Activated naive CD4-positive, alpha-beta T cell treated with anti-CD3 and anti-CD28 coated beads, Interleukin-2, amount 50 U/mL, for 16 hours (primary cell): ENCODE measurements at places on chromosomes 16 and 17.

- peak; percentile 73 for DNase-seq
These were observed 22.7 kb upstream of the GPRC5B start for GRCh38 chr16:19907161-19907992.

GRCh38 chr17:82627405-82627804, 20.8 kb downstream of the WDR45B start:
- DNase-seq = no peak

GRCh38 chr16:50437769-50438437, 69.1 kb upstream of the BRD7 start:
- no peak for DNase-seq

DNA sequence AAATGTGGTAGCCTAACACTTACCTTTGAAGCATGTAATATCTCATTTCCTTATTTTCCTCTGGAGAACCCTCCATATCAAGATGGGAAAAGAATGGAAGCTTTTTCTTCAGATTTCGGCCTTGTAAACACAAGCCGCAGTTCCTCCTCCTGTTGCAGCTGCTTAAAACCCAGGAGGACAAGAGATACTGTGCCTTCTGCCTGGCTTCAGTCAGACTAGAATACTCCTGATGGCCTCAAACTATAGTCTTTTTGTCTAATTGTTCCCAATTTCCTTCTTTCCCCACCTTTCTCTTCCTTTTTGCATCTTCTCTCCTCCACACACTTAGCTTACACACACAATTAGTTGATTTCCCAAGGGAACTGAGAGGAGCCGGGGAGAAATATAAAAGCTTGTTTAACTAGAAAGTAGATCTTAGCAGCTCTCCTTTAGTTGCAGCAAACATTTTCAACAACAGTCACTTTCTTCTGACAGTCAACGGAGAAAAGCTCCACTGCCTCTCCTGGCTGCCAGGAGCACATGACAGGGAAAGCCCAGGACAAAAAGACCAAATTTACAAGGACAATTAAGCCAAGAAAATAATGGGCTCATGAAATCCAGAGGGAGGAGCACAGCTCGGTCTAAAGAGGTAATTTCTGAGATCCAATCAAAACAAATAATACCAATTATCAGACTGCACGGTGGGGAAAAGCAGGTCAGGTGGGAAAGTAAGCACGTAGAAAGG, 76.4 kb upstream of the C17orf78 start:
- DNase-seq = no peak

- no peak for DNase-seq
These were observed 78.0 kb downstream of the MAP2K6 start for GRCh38 chr17:69492410-69493071.

DNA sequence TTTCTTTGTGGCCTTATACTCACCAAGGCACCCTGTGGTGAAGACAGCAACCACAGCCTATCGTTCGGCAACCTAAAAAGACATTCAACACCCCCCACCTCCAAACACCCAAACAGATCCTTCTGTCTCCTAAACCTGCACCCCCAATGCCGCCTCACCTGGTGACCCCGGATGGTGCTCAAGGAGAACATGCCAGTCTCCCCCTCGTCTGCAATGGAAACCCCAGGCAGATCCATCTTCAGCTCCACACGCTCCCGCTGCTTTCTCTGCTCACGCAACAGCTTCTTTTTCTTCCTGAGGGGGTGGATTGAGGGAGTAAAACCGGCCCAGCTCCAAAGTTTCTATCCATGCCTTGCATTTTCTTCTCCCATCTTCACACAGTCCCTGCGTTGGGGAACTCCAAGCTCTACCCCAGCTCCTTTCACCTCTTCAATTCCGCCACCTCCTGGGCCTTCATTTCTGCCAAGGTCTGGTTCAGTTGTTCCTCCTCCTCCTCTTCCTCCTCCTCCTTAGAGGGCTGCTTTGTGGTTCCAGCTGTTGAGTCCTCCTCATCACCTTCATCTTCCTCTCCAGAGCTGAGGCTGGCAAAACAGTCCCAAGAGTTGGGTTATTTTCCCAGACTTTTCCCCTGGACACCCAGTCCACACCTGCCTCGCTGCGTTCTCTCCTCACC, 3.4 kb upstream of the PSMC5 start:
- DNase-seq = no peak

DNA sequence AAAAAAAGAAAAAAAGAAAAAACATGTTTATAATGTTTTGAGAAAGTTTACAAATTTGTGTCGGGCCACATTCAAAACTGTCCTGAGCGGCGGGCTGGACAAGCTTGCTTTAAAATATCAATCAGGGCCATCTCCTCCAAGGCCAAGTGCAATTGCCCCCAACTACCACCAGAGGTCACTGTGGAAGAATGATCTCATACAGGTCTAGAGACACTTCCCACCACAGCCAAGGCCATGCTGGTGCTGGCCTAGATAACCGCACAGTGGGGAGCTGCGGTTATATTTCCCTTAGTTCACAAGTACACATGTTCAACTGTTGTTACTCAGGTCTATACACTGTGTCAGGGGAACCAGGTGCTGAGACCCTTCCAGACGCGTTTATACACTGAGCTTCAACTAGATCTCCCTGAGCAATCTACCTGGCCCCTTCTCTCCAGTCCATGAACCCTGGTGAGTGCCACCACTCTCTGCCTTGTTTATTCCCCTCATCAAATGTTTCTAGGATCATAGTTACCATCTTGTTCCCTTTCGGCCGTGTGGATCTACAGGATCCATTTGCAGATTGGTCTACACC, 83.8 kb upstream of the CCL2 start:
- peak; percentile 37 for DNase-seq

DNA sequence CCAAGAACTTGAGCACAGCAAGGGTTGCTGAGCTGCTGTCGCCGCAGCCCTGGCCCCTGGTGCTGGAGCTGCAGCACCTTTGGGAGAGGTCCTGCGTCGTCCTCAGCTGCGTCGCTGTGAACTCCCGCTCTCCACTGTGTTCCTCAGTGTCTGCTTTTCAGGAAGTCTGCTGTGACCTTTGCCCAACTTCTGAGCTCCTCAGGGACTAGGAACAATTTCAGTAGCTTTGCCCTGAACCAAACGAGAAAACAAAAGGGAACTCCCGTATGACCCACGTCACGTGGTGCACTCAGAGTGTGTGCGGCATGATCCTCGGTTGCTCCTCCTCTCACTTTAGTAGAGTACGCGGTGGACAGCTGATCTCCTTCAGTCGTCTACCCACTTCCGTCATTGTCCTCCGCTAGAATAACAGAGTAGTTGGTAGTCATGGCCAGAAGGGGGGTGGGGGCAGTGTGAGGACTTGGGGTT, 44.2 kb downstream of the WDR45B start:
- DNase-seq = no peak

DNA sequence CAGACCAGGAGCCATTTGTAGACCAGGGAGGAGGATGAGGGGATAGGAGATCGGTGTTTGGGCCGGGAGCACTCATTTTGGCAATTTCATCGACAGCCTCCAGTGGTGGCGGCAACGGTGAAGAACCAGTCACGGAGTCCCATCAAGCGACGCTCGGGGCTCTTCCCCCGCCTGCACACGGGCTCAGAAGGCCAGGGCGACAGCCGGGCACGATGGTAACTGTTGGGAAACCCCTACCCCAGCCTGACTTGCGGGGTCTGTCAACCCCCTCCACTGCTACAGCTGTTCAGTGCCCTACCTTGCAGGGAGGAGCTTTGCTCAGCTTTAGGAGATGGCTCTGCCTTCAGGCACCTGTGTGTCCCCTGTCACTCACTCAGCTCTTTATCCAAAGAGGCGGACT, 43.0 kb downstream of the OR1D5 start:
- no peak for DNase-seq

DNA sequence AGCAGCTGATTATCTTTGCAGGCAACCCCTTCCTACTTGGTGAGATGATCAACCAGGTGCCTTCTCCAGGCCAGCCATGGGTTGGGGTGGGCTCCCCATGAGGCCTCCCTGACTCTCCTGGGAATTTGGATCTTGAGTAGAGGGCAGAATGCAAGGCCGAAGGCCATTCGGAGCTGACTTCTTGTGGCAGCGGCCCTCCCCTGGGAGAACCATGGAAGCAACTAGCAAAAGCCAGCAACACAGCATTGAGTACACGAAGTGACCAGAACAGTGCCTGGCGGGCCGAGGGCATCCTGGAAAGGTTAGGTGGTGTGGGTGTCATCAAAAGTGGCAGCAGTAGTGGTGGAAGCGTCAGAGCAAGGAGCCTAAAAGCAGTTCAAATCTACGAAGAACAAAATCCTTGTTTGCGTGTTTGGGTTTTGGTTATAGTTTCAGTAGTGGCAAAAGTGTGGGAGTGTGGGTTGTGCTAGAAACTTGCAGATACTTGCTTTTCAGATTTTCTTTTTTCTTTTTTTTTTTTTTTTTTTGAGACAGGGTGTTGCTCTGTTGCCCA, 2.0 kb upstream of the ALDH3A1 start:
- DNase-seq = no peak

GRCh38 chr17:9517396-9517795, 58.2 kb downstream of the STX8 start:
- DNase-seq = no peak

- DNase-seq = peak; percentile 68
These were observed 15.6 kb upstream of the AURKB start for GRCh38 chr17:8225813-8226535.

DNA sequence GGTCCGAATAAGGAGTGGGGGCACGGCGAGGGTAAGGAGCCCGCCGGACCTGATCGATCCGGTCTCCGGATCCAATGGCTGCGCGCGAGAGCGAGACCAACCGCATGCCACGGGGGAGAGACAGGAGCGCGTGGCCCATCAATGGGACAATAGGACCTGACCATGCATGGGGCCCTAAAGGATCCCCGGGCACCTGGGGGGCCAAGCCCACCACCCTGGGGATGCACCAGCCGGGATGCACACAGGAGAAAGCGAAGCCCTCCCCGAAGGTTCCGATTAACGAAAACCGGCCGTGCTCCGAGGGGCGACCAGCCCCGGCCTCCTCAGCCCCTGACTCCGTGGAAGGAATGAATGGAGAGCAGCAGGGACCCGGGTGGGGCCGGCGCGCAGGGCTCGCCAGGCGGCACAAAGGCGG, 525 bp downstream of the JPT1 start:
- DNase-seq = no peak

- DNase-seq = peak; percentile 74
These were observed 1.4 kb upstream of the ALDOA start for GRCh38 chr16:30063893-30064728.

GRCh38 chr17:17575360-17576251, 15.9 kb downstream of the PEMT start:
- no peak for DNase-seq

- no peak for DNase-seq
These were observed 28.5 kb downstream of the KIFC3 start for GRCh38 chr16:57773655-57774295.

DNA sequence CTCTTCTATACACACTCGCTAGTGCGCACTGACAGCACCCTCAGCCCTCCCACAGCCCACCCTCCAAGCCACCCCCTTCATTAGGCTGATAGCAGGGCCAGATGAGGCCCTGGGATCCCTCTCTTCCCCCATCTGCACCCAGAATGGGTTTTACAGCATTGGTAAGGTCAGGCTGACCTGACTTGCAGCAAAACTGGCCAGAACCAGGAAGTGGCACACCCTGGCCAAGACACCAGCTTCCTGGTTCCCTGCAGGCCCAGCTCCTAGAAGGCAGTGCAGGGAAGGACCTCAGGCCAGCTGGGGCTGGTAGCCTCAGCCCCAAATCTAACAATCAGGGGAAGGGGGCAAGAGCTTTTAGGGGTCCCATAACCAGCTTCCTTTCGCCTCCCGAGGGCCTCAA, 50.0 kb upstream of the MRPS23 start:
- no peak for DNase-seq

DNA sequence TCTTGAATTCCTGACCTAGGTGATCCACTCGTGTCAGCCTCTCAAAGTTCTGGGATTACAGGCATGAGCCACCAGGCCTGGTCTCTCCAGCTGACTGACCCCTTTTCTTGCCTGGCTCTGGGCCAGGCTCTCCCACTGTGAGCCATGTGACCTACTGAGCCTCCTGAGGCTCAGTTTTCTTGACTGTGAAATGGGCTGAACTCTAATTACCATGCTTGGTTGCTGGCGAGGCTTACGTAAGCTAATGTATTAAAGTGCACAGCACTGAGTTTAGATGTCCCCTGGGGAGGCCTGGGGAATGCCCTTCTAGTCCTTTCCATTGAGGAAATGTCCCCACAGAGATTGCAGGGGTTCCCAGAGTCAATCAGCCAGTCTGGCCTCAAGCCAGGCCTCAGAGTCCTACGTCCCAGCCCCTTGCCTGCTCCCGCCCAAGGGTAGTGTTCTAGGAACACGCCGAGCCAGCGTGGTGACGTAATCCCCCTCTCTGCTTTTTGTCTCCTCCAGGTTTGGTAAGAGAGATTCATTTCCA, 45.8 kb upstream of the LGALS9 start:
- no peak for DNase-seq

DNA sequence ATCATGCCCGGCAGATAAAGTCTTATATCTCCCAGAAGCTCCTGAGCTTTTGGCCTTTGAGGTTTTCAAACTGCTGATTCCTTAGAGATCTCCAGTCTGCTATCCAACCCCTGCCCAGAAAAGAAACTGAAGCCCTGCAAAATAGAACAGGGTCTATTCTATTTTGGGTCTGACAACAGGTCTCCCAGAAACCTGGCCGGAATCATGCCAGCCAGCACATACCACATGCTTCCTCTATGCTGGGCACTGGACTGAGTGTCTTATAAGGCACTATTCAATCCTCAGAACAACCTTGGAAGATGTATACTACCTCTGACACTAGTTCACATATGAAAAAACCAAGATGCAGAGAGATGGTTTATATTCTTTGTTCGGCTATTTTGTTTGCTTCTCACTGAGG, 21.3 kb upstream of the GFOD2 start:
- DNase-seq = no peak

- no peak for DNase-seq
These were observed 109.0 kb downstream of the SYCE1L start for GRCh38 chr16:77308163-77308561.

DNA sequence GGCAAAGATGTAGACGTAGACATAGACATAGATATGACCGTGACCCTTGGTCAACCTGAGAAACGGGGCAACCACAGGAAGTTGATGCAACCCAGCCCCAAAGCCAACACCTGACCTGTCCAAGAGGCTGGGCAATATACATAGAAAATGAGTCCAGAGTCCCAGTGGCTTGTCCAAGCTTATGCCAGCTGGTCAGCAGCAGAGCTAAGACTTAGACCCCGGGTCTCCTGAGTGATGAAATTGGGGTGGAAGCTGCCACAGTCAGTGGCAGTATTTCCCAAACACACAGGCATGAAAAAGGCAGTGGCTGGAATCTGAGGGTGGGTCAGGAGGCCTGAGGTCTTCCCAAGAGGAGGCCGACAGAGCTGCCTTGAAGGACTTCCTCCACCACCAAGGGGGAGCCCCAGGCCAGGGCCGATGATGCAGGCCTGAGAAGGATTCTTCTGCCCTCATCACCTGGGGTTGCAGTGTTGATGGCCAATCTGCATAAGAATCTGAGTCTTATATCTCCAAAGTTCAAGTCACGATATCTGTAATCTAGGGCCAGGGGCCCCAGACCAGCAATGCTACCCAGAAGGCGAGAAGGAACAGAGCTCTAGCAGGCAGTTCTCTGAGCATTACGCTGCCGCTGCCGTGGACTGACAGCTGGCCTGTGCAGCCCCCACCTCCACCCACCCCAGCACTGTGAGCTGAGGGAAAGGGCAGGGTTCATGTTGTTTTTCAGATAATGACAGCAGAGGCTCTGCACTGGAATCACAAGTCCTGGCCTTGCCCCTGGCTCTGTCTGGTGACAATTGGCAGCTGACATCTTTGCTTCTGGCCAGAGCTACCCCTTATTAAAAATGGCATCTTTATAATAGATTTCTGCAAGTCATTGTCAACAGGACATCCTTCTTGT, 72.7 kb downstream of the GNAO1 start:
- DNase-seq = no peak
